Pulmonary artery endothelial cell (primary cell): ENCODE measurements at places on chromosomes 6 and 20.

- DNase-seq = no peak
These were observed 640.2 kb downstream of the PTPRT start for GRCh38 chr20:42549496-42549895.

GRCh38 chr6:105539911-105540310 is 137.0 kb upstream of the PREP start:
- no peak for DNase-seq

- no peak for DNase-seq
These were observed 5.8 kb downstream of the BHLHE23 start for GRCh38 chr20:63000958-63001357.

GRCh38 chr20:59151820-59152219 is 11.8 kb upstream of the ZNF831 start:
- no peak for DNase-seq
